Stimulated activated CD8-positive, alpha-beta memory T cell treated with anti-CD3 and anti-CD28 coated beads, Interleukin-4, amount 100 ng/mL, for 1 hour (primary cell): ENCODE measurements at places on chromosomes 6 and 20.

- no peak for DNase-seq
Measured at GRCh38 chr20:45883100-45883469, 2.1 kb downstream of the ZSWIM1 start.

- DNase-seq = no peak
Measured at GRCh38 chr20:54350415-54350814, 125.0 kb upstream of the DOK5 start.

GRCh38 chr20:37886851-37887297, 16.1 kb upstream of the VSTM2L start:
- no peak for DNase-seq

DNA sequence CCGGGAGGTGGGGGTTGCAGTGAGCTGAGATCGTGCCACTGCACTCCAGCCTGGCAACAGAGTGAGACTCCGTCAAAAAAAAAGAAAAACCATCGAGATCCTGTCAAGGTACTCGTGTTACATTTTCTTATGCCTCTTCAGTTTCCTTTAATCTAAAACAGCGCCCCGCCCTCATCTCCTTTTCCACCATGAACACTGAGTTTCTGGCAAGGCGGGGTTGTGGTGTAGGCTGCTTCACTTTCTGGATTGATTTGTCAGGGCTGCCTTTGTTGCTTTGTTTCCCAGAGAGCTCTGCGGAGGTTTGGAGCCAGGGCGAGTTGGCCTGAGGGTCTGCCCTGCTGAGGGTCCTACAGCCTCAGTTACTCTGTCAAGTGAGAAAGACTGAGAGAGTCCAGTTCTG, 8.9 kb downstream of the ITPR3 start:
- DNase-seq = no peak

- no peak for DNase-seq
Measured at GRCh38 chr6:34225551-34225950, 11.1 kb upstream of the HMGA1 start.

DNA sequence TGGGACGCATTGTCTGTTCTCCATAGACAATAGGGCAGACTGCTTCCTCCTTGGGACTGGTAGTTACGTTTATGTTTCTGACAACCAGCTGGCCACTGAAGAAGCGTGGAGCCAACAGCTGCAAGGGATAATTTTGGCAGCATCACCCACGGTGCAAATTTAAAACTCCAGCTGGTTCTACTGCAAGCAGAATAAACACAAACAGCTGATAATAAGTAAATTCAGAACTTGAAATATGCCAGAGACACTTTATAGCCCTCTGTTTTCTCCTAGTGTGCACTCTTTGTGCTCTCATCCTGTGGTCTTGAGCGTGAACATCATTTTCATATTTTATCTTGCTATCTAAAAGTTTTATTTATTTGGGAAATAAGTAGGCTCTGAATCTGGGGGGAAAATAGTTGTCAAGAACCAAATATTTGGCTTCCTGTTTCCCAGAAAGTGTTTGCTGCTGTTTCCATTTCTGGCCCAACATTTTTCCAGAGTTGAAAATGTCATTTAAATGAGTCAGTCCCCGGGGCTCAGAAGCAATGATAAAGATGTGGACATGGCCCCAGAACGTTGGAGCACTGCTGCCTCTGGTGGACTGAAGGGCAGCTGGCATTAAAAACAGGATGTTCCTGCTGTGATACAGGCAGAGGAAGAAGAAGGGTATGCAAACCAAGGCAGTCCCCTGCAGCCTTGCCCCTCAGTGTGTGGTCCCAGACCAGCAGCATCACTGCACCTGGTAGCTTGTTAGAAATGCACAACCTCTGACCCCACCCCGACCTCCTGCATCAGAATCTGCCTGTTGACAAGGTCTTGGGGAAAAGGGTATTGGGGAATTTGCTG, 12.5 kb upstream of the THBD start:
- DNase-seq = no peak

GRCh38 chr6:126312013-126312665, 27.8 kb upstream of the CENPW start:
- no peak for DNase-seq

DNA sequence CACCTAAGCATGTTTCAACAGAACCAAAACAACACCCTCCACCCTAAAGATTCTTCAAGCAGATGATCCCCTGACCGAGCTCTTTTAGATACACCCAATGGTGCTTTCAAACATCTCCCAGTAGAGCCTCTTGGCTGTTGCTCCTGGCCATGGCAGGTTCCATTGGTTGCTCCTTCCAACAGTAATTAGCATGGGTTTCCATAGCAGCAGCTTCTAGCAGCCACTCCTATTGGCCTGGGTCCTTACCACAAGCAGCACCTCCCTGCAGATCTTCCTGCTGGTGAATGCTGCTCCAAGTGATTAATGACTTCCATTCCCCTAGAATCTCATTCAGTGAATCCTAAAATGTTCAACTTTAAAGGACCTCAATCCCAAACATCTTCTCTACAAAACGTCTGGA, 13.9 kb downstream of the CCN2 start:
- no peak for DNase-seq

DNA sequence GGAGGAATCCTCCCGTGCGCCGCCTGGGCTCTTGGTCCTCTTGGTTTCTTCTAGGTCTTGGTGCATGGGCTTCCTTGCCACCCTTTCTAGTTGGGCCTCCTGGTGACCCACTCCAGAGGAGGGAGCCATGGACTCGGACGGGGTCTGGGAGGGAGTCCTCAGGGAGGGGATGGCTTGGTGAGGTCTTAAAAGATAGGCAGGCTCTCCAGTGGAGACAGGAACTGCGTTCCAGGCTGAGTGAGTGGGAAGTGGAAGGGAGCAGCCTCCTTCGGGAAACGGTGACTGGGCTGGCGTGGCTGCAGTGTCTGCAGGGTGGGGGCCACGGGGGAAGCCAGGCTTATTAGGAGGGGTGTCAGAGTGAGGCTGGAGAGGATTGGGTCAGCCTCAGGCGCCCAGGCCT, 152.8 kb downstream of the GRM4 start:
- DNase-seq = no peak

- no peak for DNase-seq
Measured at GRCh38 chr20:35120012-35120701, 27.0 kb downstream of the EDEM2 start.

DNA sequence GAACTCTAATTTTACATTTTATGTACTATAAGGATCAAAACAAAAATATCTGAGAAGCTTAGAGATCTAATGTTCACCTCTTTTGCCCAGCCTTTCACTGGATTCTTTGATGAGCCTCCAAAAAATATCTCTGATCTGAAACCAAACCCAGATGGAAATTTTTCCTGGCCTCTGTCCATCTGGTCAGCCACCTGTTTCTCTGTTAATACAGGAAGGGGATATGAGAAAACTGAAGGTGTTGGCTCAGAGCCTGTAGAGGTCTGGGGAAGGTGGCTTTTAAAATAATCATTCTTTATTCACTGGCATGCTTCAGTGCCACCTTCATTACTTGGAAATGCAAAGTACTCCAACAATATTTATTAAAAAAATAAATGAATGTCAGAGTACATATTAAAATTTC, 8.5 kb upstream of the MCM3 start:
- no peak for DNase-seq

- DNase-seq = no peak
Measured at GRCh38 chr6:111503194-111503593, 20.2 kb upstream of the REV3L start.

GRCh38 chr6:139354189-139354588, 20.3 kb downstream of the CITED2 start:
- no peak for DNase-seq

DNA sequence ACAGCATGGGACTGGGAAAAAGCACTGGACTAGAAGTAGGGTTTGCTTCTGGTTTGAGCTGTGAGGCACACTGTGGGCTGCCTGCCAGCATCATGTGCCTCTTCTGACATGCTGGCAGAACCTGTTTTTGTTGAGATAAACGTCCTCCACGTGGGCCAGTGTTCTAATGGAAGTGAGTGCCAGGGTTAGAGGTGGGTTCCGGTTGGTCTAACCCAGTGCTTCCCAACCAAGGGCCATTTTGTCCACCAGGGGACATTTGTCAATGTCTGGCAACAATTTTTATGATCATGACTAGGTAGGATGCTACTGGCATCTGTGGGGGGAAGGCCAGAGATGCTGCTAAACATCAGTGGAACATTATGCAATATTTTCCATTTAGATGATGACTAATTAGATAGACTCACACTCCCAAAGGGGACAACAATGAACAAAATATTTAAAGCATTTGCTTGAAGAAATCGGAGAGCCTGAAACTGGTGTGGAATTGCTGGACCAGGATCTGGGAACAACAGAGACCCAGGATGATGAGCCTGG, 7.8 kb upstream of the APMAP start:
- no peak for DNase-seq

DNA sequence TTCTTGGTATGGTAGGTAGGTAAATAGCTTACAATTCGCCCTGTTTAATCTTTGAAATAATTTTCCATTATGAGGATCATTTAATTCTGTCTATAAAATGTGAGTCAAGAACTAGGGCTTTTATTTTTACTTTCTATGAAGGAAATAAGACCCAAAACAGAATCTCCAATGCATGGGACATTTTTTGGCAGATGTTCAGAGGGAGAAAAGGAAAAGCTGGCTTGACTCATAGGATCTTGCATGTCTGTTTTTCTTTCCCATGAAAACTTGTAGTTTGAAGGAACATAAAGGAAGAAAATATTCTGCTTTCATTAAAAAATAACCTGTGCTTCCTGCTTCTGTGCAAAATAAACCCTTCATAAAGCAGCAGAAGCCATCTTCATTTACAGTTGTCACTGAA, 143.1 kb upstream of the INSM1 start:
- no peak for DNase-seq

- no peak for DNase-seq
Measured at GRCh38 chr20:34713194-34713943, 9.2 kb downstream of the TP53INP2 start.

DNA sequence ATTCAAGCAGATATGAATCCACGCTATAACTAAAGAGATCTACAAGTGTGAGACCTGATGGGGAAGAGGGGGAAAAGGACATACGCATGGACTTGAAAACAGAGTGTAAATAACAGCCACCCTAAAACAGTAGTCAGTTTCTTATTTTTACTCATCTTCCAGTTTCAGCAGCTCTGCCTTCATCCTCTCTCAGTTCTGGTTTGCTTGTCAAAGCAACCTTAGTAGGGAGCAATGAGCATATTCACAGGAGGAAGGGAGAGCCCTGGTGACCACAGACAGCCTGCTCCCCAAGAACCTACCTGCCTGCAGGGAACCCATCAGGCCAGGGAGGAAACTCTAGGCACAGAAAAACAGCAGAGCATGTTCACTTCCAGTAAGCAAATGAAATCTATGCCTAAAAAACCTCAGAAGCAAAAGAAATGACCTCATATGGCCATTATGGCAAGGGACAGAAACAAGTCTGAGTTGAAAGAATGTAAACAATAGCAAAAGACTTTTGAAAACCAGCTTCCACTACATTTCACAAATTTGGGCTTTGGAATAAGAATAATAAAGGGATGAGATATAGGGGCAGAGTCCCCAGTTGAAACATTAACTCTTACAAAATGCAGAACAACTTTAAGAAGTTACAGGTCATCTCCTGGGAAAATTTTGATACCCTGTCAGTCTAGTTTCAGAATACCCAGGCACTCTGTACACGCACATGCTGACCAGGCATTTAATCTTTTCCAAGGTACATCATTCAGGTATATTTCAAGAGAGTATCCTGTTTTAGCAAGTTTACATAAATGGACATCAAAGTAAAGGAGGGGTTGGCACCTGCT, 120.8 kb upstream of the BCLAF1 start:
- no peak for DNase-seq

GRCh38 chr20:20365480-20366161, 2.3 kb upstream of the INSM1 start:
- DNase-seq = no peak

- no peak for DNase-seq
Measured at GRCh38 chr20:17490501-17490900, 40.7 kb downstream of the BFSP1 start.

DNA sequence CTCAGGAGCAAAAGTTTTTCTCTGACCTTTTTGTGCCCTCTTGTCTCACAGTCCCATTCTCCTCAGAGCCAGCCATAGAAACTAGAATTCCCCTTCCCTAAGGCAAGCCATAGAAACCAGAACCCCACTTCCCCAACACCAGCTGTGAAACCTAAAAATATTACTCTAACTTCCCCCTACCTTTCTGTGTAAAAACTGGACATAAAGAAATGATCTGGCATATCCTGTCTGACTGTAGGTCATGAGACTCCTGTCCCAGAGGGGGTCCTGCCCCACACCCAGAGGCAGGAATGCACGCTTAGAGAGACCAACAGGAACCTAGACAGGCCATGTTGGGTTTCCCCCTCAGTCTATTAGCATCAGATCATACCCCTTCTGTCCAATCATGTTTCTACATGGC, 140.6 kb upstream of the SLC22A16 start:
- DNase-seq = no peak

DNA sequence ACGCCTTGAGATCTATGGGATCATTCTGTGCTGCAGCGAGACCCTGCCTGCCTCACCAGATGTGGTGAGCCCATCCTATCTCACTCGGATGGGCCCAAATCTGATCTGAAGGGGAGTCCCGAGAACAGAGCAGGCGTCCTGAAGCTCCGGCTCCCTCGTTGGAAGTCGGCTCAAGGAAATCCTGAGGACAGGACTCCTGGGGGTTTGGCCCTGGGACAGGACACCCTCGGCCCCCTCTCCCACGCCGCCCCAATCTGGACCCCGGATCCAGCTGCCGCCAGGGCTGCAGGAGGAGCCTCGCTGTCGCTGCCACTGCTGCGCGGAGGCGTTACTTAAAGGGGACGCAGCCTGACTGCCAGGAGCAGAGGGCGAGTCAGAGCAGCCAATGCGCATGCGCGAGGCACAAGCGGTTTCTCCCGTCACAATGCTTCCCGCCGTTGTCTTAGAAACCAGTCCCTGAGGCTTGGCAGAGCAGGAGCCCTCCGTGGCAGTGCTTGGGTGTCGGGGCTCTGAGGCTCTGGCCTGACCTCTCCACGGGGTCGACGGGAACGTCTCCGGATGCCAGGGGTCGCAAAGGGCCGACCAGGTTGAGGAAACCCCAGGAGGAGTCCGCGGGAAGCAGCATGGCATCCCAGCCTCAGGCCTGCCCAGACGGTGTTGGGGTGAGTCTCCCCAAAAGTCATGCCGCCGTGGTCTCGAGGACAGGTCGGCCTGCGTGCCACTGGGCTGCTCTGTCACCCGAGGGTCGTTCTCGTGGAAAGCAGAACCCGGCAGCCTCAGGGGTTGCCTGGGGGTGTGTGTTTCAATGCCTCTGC, 1567.8 kb upstream of the DEFB115 start:
- peak; percentile 10 for DNase-seq

- no peak for DNase-seq
Measured at GRCh38 chr20:51338692-51339440, 203.7 kb downstream of the NFATC2 start.
